Hematopoietic multipotent progenitor cell treated with erythropoietin and hydrocortisone succinate and interleukin-3 and kit ligand, for 8 days (in vitro differentiated cells): ENCODE measurements at places on chromosomes 11 and 22.

GRCh38 chr11:34259087-34259486 is 98.7 kb downstream of the ABTB2 start:
- DNase-seq: no peak

GRCh38 chr11:74683279-74683871 is 47.9 kb downstream of the CHRDL2 start:
- DNase-seq: no peak

GRCh38 chr22:19872779-19873137 is 18.1 kb upstream of the GNB1L start:
- no peak for DNase-seq

GRCh38 chr11:17807034-17807433 is 72.5 kb downstream of the KCNC1 start:
- DNase-seq: no peak

DNA sequence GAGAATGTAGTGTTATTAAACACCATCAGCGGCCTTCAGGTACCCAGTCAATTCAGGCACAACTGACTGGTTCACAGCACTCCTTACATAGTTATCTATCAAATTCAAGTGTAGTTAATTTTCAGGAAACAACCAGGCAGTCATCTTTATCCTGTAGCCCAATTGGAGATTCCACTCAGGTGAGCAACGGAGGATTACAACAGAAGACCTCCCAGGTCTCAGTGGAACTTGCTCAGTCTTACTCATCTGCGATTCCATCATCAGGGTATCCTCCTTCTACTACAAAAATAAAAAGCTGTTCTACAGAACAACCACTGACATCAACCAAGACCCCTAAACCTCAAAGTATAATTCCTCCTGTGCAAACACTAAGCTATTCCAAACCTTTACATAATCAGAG is 39.6 kb downstream of the QSER1 start:
- DNase-seq: no peak

GRCh38 chr11:132658004-132658403 is 874.3 kb downstream of the OPCML start:
- DNase-seq: no peak

- DNase-seq: no peak
These were observed 268.6 kb upstream of the PITPNB start for GRCh38 chr22:28187612-28188011.

DNA sequence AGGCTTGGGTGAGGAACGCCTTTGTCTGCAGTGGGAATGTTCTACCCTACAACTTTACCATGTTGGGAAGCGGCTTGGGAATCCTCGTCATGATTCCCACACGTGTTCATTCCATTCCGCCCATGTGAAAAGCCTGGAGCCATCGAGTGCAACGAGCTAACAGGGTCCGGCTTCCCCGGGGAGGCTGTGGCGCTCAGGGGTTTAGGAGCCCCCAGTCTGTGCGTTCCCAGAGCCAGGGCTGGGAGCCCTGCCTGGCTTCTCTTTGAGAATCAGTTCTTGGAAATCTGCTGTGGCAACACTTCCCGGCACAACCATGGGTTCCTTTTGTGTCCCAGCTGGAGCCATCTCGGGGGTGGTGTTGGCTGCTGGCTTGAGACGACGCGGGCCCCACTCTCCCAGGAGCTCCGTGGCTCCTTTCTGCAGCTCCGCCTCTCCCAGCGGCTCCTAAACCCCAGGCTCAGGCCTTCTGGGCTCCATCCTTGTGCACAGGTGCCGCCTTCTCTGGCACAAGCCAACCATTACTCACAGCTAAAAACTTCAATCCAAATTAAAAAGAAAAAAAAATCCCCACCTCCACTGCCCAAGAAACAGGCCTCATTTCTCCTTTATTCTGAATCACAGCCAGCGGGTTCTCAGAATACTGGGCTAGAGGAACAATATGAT is 18.7 kb upstream of the PPFIA1 start:
- no peak for DNase-seq

GRCh38 chr11:134072844-134073243 is 4.0 kb downstream of the JAM3 start:
- DNase-seq: no peak

- no peak for DNase-seq
These were observed 49.4 kb downstream of the SMIM38 start for GRCh38 chr11:69204941-69205742.

DNA sequence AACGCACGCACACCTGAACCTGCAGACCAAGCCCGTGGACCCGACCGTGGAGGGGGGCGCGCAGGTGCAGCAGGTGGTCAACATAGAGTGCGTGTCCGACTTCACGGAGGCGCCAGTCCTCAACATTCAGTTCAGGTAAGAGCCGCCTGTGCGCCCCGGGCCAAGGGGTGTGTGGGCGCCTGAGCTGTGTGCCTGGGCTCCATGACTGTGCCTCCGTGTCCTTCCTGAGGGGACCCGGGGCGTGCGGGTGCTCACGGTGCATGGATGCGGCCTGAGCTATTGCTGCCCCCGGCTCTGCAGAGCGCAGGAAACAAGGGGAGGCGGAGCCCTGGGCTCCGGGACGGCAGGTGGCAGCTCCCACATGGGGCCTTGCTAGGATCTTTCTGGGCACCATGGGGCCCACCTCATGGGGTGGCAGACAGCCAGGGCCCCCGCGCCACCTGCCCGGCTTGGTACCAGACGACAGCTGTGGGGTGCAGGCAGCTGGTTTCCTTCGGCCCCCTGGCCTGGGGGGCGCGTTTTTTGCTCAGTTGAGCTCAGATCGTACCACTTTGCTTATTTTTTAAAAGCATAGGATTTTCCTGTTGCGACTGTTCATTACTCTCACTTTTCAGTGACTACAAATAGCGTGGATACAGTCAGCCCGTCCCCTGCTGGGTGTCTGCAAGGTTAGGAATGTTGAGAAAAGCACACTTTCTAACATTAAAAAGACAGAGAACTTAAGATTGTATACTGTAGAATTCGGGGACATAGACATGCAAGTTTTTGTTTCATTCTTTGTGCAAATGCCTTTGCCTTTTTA is 28.3 kb downstream of the MUC6 start:
- DNase-seq: no peak

- DNase-seq: no peak
These were observed 23.5 kb upstream of the CPT1A start for GRCh38 chr11:68865241-68865640.

GRCh38 chr11:41201156-41201555 is 258.3 kb downstream of the LRRC4C start:
- DNase-seq: peak; percentile 32

DNA sequence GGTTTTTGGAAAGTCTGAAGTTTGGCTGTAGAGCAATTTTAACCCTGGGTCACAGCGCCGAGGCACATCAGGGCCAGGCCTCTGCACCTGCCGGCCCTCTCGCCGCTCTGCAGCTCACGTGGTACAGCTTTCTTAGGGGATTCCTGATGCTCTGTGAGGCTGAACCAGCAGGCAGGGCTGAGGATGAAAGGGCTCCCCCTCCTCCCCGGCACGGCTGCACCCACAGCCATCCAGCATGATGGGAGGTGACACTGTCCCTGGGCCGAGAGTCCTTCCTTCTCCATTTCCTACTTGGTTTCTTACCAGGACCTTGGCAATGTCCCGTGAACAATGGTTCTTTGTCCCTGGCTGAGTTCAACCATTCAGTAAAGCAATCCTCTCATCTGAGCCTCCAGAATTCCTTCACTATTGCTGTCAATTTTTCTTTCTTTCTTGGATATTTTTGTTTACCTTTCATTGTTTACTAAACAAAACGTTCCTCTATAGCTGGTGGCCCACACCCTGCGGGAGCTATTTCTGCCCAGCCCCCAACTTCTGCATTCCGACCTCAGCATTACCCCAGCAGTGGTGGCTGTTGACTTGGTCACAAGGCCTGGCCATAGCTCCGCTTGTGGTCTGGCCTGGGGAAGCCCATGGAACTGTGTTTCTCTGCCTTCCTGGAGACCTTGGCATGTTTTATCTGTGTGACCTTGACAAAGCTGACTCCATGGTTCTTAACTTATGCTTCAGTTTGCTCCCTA is 172.8 kb upstream of the B3GAT1 start:
- no peak for DNase-seq

GRCh38 chr11:46133119-46133518 is 11.9 kb upstream of the PHF21A start:
- no peak for DNase-seq

DNA sequence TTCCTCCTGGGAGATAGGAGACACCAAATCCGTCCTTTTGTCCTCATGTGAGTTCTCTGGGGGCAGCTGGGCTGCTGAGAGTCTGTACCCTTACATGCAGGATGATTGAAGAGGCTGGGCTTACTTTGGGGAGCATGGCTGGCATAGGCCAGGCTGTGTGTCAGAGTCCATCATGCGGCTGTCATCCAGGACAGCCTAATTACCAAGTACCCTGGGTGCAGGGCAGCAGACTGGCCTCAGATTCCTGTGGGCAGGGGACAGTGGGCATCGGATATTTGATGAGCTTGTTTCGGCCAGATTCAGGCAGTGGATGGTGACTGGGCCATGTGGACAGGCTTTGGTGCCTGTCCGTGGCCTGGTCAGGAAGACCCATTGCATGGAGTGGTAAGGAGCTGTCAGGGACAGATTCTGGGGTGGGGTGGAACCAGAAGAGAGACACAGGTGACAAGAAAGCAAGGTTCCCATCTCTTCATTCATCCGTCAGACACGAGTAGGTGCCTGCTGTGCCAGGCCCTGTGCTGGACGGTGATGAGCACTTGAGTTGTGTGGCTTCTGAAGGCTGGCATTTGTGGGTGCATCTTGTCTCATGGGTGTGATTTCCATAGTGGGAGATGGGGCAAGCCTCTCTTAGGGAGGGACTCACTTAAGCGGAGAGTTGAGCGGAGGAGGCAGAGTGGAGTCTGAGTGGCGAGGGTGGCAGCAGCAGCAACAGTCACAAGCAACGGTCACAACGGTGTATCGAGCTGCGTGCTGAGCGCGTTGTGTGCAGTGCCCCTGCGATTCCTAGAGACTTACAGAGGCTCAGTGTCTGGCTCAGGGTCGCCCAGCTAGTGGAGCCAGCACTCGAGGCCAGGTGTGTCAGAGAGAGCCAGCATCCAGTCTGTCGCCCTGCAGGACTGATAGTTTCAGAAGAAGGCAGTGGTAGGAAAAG is 48.7 kb downstream of the TBC1D22A start:
- DNase-seq: no peak

GRCh38 chr11:31809857-31810778 is 1.0 kb downstream of the PAX6 start:
- no peak for DNase-seq

DNA sequence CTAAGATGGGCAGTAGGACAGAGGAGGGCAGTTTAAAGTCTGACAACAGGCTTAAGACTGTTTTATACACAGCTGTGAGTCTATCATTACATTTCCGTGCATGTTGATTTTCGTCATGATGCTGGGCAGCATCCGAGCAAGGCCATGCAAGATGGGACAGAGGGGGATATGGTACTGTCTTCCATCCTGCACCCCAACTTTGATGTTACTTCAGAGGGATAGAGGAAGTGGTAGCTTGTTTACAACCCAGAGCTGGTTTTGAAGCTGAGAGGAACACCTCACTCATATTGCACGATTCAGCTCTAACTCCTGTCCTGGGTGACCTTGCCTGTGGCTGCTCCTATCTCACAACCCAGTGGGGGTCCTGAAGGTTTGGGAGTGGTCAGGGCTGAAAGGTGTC is 3.0 kb upstream of the SORL1 start:
- DNase-seq: no peak

DNA sequence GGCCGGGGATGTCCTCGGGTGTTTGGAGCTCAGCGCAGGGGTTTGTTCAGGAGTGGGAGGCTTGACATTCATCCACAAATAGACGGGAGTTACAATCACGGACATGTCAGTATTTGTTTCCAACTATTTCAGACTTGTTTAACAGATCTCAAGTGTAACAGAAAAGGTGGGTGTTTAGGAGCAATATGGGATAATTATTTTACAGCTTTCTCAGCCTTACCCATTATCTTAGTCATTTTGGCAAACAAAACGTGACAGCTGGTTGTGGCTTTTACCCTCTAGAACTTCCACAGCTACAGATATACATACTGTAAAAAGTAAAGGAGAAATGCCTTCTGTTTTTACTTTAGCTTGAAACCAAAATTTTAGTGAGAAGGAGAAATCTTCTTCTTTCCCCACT is 178.7 kb upstream of the TMEM45B start:
- DNase-seq: no peak

- DNase-seq: no peak
These were observed 38.8 kb upstream of the UBASH3B start for GRCh38 chr11:122616718-122617117.

DNA sequence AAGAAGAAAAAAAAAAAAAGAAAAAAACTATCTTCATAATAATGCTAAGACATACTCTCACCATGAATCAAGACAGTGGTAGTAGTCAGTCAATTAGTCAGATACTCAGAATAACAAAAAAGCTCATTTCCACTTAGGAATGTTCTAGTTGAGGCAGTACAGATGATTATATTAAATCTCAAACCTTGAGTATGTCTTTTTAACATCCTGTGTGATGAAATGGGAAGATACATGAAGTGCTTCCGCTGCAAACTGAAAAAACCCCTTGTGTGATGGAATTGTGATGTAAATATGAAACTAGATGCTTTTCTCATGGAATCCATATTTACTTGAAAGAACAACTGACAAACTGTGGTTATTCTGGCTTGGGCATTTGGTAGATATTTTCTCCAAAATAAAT is 13.7 kb downstream of the AMOTL1 start:
- no peak for DNase-seq

DNA sequence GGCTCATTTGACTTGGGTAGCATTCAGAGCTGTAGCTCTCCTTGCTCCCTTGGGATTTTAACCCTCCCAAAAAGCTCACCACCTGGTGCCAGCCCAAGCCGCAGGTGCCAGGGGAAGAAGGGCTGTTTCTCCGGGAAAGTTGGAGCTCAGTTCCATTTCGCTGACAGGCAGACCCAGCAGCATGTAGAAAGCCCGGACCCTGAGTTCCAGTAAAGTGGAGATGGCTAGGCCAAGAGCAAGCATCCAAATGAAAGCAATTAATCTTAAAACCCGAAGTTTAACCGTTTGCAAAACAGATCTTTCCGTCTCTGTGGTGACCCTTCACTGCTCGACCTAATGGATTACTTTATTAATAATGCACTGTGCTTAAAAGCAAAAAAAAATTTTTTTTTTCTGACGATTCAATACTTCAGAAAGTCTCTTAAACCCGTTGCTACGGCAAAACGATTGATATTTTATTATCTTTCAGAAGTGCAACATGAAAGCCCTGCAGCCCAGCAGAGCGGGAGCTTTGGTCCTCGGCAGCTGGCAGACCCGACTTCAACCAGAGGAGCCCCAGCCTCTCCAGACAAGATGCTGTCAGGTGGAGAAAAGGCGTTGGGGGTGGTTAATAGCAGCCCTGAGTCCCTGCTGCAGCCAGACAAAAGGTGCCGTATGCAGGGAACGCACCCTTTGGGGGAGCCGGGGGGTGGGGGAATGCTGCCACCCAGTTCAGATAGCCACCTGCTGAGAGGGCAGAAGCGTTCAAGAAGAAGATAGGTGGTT is 3.3 kb downstream of the LMO1 start:
- no peak for DNase-seq

DNA sequence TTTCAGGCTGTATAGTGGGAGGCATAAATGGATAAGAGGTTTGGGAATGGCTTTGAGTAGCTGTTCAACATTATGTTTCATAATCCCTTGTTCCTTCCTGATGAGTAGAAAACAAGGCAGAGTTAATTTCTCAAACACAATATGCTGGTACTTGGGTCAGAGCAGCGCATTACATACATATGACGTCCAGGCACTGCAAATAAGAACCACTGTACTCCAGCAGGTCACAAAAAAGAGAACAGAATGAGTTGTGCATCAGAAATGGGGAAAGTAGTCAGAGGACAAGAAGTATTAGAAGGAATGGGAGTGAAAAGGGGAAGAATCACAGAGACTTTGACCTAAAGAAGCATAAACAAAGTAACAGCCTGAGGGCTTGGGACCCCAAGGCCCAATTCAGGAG is 44.0 kb upstream of the RDX start:
- no peak for DNase-seq
